ENCODE measurements at places on chromosomes 2 and 18.

- DNase-seq = no peak
These were observed 85.9 kb upstream of the CCBE1 start for GRCh38 chr18:59783138-59783537.

GRCh38 chr18:63895190-63895589 is 7.7 kb downstream of the SERPINB2 start:
- DNase-seq = peak; percentile 86

GRCh38 chr2:1033069-1033468 is 82.4 kb downstream of the SNTG2 start:
- no peak for DNase-seq

GRCh38 chr2:31980674-31981356 is 30.0 kb downstream of the MEMO1 start:
- DNase-seq = peak; percentile 56

DNA sequence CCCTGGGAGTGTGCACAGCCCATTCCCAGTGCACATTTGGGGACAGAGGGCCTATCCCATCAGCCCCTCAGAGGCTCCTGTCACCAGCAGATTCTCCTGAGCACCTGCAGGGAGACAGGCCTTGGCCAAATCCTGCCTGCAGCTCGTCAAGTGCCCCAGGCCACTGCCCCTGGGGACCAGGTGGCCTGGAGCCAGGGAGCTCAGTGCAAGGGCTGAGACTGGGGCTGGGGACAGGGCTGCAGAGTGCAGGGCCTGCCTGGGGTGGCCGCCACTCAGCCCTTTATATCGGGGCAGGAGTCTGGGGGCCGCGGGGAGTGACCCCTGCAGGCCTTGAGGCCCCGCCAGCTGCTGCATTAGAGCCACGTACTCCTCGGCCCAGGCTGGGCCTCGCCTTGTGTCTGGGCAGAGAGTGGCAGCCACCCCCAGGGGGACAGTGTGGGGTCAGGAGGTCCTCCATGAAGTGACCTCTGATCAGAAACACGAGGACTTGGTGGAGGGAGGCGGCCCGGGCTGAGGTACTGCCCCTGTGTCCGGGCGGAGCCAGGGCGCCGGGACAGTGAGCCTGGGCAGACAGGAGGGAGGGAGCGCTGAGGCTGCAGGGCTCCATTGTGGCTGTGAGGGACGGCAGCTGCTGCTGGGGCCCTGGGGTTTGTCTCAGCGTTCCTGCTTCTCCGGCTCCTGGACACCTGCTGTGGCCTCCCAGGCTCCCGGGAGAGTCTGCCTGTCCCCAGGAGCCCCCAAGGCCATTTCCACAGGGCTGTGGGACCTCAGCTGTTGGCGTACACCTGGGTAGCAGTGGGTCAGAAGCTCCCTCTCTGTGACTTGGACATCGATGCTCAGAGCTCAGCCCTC is 24.2 kb downstream of the GPC1 start:
- DNase-seq = no peak

DNA sequence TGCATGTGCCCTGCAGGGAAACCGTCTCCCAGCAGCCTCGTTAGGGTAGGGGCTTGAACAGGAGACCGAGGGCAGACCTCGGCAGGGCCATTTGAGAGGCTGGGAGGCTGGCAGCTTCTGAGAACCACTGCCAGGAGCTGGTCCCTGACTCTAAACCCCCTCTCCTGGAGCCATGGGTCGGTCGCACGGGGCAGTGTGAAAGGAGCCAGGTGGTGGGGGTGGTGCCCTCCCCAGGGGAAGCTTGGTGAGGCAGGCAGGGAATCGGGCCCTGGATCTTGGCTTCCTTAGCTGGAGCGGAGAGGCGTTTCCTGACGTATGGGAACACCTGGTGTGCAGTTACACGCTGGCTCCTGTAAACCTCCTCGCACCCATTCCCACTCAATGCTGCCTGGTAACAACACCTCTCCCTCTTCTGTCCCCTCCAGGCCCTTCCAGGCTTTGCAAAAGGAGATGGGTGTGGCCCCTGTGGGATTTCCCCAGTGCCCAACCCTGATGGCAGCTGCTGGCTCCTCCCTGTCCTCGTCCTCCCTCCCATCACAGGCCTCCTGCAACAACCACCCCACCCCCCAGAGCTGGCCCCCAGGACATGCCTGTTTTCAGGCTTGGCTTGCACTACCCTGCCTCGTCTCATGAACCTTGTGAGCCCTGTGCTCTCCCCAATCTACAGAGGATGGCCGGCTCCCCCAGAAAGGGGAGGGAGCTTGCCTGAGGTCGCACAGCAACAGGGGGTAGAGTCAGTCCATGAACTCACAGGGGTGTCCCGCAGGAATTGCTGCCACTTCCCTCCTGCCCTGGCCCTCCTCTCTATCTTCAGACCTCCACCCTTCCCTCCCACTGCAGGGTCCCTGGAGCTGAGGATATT is 24.4 kb downstream of the ADRA2B start:
- DNase-seq = no peak

GRCh38 chr2:207110310-207110709 is 55.4 kb downstream of the KLF7 start:
- peak; percentile 36 for DNase-seq

- DNase-seq = no peak
These were observed 15.2 kb downstream of the PDCD1 start for GRCh38 chr2:241843321-241844065.

DNA sequence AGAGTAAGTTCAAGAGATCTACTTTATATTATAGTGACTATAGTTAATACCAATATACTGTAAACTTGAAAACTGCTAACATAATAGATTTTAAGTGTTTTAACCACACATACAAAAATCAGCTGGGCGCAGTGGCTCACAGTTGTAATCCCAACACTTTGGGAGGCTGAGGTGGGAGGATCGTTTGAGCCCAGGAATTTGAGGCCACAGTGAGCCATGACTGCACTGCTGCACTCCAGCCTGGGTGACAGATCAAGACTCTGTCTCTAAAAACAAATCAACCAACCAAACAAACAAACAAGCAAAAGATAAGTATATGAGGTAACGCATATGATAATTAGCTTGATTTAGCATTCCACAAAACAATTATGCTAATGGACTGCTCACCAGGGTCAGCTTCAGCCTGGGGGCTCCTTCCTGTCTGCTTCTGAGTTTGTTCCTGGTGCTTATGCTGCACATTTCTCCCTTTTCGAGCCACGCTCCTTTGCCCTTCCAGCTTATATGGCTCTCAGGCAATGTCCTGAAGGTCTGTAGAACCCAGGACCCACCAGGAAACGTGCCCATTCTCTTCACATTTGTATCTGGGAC is 357.6 kb downstream of the EN1 start:
- no peak for DNase-seq

GRCh38 chr2:98823196-98824170 is 92.6 kb upstream of the MGAT4A start:
- DNase-seq = no peak

DNA sequence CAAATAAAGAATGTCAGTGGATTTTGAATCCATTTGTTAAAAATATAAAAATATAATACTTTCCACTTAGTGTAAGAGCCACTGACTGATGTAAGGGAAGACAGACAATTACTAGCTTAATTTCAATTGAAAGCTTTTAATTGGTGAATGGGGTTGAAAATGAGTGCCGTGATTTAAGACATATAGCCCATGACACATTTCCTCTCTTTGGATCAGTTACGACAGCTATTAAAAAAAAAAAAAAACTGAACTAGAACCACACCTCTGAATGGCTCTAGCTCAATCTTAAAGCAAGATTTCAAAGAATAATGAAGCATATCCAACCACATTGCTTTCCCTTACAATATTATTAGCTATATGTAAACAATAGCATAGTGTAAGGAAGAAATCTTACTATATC is 44.0 kb downstream of the CIB4 start:
- no peak for DNase-seq

GRCh38 chr18:45841765-45842442 is 16.4 kb downstream of the SIGLEC15 start:
- no peak for DNase-seq

- DNase-seq = no peak
These were observed 80.8 kb upstream of the AGAP1 start for GRCh38 chr2:235413064-235413463.

GRCh38 chr18:58307441-58307840 is 263.4 kb downstream of the NEDD4L start:
- DNase-seq = no peak

GRCh38 chr2:85165088-85165690 is 32.0 kb downstream of the TCF7L1 start:
- no peak for DNase-seq

DNA sequence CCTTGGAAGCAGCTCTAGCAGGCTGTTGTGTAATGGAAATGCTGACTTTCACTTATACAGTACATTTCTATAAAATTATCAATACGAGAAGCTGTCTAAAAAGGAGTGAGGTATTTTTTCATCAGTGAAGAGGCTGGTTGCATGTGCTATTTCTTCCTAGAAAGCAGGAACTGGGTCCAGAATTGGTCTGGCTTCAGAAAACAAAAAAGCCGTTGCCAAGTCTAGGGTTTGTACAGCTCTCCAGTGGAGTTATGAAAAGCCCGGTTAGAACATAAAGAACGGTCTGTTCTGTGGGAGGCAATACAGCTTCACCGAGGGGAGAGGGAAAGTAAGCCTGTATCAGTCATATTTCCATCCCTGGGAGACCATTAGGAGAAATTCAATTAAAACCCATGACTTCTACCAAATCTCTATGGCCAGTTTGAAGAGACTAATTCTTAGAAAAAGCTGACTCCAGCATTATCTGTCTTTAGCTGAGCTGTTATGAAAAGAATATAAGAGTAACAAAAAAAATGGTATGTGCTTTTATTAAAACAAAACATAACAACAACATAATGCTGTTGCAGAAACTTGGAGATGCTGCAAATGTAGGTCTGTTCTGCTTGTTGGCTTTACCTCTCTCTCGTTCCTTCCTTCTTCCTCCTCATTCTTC is 217.0 kb downstream of the CMPK2 start:
- DNase-seq = no peak

DNA sequence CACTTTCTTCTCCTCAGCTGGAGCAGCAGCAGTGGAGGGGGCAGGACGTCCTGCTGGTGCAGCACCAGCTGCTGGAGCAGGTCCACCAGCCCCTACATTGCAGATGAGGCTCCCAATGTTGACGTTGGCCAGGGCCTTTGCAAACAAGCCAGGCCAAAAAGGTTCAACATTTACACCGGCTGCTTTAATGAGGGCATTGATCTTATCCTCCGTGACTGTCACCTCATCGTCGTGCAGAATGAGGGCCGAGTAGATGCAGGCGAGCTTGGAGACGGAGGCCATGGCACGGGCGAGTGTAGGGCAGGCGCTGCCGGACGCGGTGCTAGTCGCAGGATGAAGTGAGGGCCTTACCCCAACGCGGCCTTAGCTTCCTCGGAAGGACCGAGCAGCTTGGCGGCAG is 12.5 kb downstream of the HOXD1 start:
- DNase-seq = no peak

GRCh38 chr2:168348076-168348475 is 100.7 kb upstream of the STK39 start:
- DNase-seq = no peak

- DNase-seq = no peak
These were observed 73.9 kb upstream of the HPCAL1 start for GRCh38 chr2:10228611-10229365.

- DNase-seq = peak; percentile 61
These were observed 22.4 kb downstream of the CYP27C1 start for GRCh38 chr2:127197475-127198385.

DNA sequence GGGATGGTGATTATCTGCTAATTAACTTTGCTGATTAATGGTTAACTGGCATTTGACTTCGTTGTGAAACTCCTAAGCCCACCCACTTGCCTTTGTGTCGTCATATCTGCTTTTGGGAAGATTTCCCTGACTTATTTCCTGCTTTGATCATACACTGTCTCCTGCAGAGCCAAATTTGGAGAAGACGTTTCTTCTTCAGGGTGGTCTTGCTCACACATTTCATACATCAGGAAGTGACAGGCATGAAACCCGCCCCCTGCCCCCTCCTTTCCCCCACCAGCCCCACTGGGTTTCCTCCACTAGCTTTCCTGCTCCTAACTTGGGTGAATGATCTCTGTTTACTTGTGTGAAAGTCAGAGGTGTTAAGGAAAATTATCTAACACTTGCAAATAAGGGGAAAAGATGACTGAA is 300.1 kb downstream of the TSN start:
- DNase-seq = no peak

- DNase-seq = no peak
These were observed 166.7 kb downstream of the MCFD2 start for GRCh38 chr2:46748735-46749531.

- no peak for DNase-seq
These were observed 471.0 kb upstream of the CDH7 start for GRCh38 chr18:65279668-65280305.

- DNase-seq = no peak
These were observed 910.1 kb upstream of the CELF4 start for GRCh38 chr18:38475686-38476085.

- DNase-seq = no peak
These were observed 64.9 kb downstream of the FIGN start for GRCh38 chr2:163670929-163671328.

GRCh38 chr18:10843565-10843964 is 305.8 kb downstream of the PIEZO2 start:
- DNase-seq = no peak

DNA sequence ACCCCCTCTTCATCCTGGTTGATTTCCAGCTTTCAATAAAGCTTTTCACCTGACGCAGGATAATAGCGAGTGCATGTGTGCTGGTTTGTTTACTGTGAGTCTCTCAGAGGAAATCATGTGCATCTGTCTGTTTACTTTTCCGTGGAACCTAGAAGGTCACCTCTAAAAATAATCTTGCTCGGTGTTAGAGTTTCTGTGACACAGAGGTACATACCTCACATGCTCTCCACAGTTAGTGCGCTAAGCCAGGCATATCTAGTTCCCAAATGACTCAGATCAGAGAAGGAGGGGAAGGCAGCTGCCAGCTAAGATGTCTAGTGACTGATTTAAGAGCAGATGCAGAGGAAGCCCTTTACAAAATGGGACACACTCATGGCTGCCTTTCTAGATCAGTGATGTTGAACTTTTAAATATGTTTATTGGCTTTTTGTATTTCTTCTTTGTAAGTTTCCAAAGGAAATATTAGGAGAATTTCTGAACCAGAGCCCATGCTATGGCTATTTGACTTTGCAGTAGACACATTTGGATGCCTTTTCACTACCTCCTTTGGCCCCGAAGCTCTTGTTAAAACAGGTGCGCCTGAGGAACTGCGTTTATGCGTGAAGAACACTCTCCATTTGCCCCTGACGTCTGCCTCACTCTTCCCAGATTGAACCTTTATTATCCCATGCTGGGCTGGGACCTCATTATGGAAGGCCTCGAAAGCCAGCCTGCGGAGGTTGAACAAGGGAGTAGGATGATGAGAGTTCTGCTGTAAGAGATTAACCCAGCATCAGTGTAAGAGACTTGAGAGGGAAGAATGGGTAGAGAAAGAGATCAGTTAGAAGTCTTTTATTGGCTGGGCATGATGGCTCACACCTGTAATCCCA is 145.6 kb downstream of the FAM161A start:
- no peak for DNase-seq

- DNase-seq = no peak
These were observed 5.1 kb downstream of the SFT2D3 start for GRCh38 chr2:127706215-127706990.

- DNase-seq = no peak
These were observed 252.1 kb downstream of the TSN start for GRCh38 chr2:122007577-122007976.
